ENCODE measurements at places on chromosomes 3 and 15. TPM values are rescaled to one million over a fixed set of nuclear protein-coding genes. Genes with fewer than 3 reads are reported as not detected.

HIGD2B gene
- 0.07 TPM for total RNA-seq

ANKUB1 gene
- total RNA-seq: not detected

MB21D2 gene
- total RNA-seq: 9.8 TPM

FRMD5 gene
- 25.1 TPM for total RNA-seq

ADPRH gene
- 8.3 TPM for total RNA-seq

C2CD4A gene
- 3.2 TPM for total RNA-seq

TIGIT gene
- total RNA-seq: not detected

EPHA3 gene
- not detected for total RNA-seq

PARP15 gene
- total RNA-seq: 0.07 TPM

SLC28A2 gene
- not detected for total RNA-seq

MEIS2 gene
- total RNA-seq: 53.1 TPM
